Posterior vena cava (tissue), 2 donors: ENCODE measurements at places on chromosomes 5 and 9.

- no peak for DNase-seq
Observed at GRCh38 chr5:166906991-166907713, 1384.3 kb upstream of the WWC1 start.

GRCh38 chr9:104873489-104873850 is 54.5 kb downstream of the ABCA1 start:
- DNase-seq, result no peak

GRCh38 chr5:3827624-3828023 is 232.0 kb downstream of the IRX1 start:
- DNase-seq, result no peak

DNA sequence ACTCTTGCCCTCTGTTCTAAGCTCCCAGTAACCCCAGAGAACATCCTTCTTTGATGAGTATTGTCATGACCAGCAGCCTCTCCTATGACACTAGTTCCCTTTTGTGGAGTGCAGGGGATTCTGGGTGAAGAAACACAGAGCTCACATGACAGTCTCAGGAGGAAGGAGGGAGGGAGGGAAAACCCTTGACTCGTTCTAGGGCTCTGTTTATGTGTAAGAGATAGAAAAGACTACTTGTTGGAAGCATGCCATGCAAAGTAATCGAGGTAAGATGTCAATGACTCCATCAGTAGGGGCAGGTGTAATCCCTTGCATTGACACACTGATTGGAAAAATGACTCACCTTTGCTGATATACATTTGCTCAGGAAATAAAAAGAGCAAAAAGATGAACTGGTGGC is 190.2 kb upstream of the ELL2 start:
- no peak for DNase-seq

GRCh38 chr9:78236551-78236910 is 656 bp downstream of the CEP78 start:
- no peak for DNase-seq

GRCh38 chr5:91211997-91212713 is 171.0 kb downstream of the ARRDC3 start:
- no peak for DNase-seq

- DNase-seq, result no peak
Observed at GRCh38 chr5:136590581-136590980, 225.2 kb upstream of the TRPC7 start.

GRCh38 chr9:111148052-111149017 is 110.1 kb upstream of the LPAR1 start:
- no peak for DNase-seq

GRCh38 chr5:96344678-96345577 is 88.1 kb downstream of the PCSK1 start:
- no peak for DNase-seq

GRCh38 chr5:141846031-141846430 is 32.2 kb downstream of the PCDH1 start:
- no peak for DNase-seq

GRCh38 chr5:40877371-40877988 is 31.8 kb upstream of the C7 start:
- no peak for DNase-seq

- DNase-seq, result no peak
Observed at GRCh38 chr5:147437161-147437596, 72.7 kb downstream of the DPYSL3 start.

DNA sequence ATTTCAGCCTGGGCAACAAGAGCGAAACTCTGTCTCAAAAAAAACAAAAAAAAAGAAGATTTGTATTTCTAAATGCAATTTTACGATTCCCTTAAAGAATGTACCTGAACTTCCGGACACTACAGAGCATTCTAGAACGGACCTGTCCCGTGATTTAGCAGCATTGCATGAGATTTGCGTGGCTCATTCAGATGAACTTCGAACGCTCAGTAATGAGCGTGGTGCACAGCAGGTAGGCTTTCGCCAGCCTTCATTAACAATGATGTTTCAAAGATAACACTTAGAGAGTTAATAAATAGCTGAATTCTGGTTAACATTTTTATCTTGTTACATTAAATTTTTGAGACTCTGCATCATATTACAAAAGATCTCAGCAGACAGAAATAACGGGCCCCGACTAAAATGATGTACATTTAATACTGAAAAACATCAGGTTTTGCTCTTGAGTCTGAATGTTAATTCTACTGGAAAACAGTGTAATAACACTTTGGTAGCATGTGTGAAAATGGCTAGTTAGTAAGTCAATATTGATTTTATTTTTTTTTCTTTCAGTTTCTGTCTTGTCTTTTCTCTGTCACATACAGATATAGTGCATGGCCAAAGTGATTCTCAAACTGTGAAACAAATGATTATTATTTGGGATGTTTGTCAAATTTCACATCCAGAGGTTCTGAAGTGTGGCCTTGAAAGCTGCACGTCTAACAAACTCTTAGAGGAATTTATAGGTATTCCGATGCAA is 23.3 kb downstream of the CCNH start:
- peak; percentile 52 for DNase-seq

- DNase-seq, result no peak
Observed at GRCh38 chr5:132841305-132841704, 10.9 kb upstream of the SHROOM1 start.

DNA sequence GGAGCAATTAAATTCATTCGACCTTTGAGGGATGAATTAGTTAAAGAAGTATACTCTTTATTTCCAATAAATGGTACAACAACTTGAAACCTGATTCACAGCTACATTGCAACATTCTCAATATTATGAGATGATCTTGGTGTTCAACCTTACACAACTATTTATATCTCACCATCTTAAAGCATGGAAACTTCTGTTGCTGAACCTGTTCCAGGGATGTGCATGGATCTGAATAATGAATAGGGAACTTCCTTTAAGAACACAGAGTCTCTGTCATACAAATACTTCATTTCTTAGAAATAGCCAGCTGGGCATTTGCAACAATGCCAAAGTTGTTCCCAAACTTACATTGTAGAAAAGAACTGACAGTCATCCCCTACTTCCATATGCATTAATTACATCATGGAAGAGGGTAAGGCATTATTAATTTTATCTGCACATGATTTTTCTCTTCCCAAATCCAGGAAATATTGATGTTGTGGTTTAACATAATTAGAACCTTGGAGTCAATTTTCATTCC is 39.8 kb upstream of the CCDC112 start:
- no peak for DNase-seq

- DNase-seq, result no peak
Observed at GRCh38 chr5:180251887-180252286, 40.0 kb downstream of the MAPK9 start.

DNA sequence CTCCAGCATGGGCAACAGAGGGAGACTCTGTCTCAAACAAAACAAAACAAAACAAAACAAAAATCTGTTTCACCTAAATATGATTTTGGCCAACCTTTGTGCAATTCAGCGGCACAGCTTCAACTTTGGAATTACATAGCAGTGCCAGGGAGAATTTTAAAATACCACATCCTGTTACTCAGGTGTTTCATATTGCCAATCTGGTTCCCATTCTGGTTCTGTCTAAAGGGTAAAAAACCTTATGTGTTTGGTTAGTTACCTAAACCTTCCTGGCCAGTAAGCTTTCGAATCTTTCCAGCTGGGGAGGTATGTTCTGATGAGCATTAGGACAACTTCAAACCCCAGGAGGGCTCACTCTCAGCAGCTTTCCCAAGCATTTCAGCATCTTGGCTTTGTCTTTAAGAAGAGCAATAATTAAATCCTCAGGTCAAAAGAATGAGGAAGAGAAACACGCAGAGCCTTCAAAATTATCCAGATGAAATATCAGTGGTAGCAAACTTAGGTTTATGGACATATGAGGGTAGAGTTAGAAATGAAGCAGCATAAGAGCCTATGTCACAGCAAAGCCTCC is 2.7 kb downstream of the DAB2 start:
- no peak for DNase-seq
